ENCODE measurements at places on chromosomes 12 and 14. TPM values are rescaled to one million over a fixed set of nuclear protein-coding genes. Genes with fewer than 3 reads are reported as not detected.
A peak's percentile ranks its signal among the peaks of the same experiment; 100 is the strongest.

DNA sequence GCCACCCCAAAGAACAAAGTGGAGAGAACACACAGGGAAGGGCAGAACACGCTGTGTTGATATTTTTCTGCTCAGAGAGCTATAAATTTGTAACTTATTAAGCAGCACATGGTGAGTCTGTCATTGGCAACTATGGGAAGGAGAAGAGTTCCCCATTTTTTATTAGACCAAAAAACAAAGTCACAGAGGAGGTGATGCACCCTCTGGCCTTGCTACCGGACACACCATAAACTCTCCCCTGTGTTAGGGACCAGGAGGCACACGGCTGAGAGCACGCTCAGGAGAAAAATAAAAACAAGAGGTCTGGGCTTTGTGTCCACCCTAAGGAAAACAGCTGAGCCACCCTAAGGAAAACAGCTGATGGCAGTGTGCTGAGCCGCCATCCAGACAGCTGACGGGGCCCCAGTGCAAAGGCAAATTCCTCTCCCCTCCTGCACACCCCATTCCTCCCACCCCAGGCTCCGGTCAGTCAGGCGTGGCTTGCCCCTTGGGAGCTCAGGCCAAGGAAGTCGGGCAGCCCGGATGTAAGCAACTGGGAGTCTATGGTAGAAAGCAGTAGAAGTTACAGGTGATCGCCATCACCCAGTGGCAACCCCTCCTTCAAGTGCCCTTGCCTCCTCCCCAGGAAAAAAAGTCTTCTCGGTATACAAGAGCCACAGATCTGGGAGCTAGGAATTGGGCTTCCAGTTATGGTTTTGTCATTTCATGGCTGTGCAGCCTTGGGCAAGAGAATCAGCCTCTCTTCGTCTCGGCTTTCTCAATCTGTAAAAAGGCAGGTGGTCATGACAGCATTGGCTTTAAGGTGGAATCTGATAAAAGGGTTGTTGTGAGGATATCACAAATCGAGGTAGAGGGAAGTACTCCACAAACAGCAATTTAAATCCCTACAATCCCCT, 2.4 kb downstream of the PXN start:
- peaks cover 14% of the 10 kb centered on the region for H3K36me3 ChIP-seq
- H3K4me3 ChIP-seq = peak overlapping the region; percentile 95
- DNase-seq = no peak
- H3K27me3 ChIP-seq = no peaks in the 10 kb centered on the region
- peaks cover 71% of the 10 kb centered on the region for H3K4me1 ChIP-seq

DNA sequence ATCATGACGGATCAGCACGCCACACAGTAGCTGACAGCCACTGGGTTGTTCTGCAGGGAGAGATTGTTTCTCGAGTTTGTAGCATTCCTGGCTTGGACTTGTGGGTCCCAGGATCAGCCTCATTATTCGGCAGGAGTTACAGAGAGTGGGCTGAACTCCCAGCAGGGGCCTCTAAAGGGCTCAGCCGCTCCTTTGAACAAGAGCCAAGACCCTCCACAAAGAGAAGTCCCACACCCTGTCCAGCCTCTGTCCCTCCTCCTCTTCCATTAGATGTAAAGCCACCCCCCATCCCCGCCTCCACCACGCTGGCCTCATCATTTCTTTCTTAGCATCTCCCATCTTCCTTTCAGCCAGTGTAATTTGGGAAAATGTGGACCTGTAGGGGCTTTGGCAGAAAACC, 96.7 kb upstream of the HSPB8 start:
- no peaks in the 10 kb centered on the region for H3K36me3 ChIP-seq
- H3K4me3 ChIP-seq = no peak overlapping the region
- H3K4me1 ChIP-seq = no peaks in the 10 kb centered on the region
- H3K27ac ChIP-seq = no peak overlapping the region
- no peaks in the 10 kb centered on the region for H3K27me3 ChIP-seq

The CRIP1 gene
- 250 TPM for total RNA-seq

DNA sequence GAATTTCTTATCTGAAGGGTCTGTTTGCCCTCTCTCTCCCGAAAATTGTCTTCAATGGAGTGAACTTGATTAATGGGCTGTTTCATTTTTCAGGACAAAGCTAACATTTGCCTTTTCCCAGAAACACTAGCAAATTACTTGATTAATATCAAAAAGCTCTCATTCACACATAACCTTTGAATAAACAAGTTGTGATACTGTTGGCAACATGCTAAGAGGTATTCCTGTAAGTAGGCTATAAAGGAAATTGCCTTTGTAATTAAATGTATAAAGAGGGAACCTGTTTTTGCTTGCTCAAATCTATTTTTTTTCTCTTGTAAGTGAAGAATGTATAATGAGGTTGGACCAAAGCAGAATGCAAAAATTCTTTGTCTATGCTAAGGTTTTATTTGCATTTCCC, 457.2 kb downstream of the TMTC2 start:
- H3K27ac ChIP-seq = no peak overlapping the region
- DNase-seq = no peak
- no peaks in the 10 kb centered on the region for H3K4me1 ChIP-seq

- peaks cover 25% of the 10 kb centered on the region for H3K36me3 ChIP-seq
- H3K27ac ChIP-seq = no peak overlapping the region
These were observed 40.4 kb downstream of the AACS start for GRCh38 chr12:125105600-125105999.

The KLRB1 gene
- total RNA-seq = 54.8 TPM

All from CD4-positive, alpha-beta T cell (primary cell).